ENCODE measurements at places on chromosomes 11 and 22.

DNA sequence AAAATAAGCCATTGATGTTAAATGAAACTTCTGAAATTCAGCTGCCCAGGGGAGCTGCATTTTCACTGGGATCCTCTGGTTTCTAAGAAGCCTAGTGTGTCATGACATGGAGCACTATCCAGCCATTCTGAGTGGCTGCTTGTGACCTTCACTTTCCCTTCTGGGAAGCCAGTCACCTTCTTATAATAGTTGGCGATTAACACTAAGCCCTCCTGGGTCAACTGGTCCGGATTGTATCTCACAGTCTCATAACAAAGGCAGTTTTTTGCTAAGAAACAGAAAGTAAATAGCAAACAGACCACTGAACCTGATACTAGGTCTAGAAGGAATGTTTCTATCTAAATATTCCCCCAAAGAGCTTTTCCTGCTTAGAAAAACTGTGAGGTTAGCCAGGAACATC is 7.9 kb downstream of the CSRP3 start:
- DNase-seq = no peak

GRCh38 chr22:32701034-32701433 is 100.5 kb upstream of the TIMP3 start:
- no peak for DNase-seq

GRCh38 chr11:100991541-100991940 is 138.1 kb downstream of the PGR start:
- DNase-seq = no peak

DNA sequence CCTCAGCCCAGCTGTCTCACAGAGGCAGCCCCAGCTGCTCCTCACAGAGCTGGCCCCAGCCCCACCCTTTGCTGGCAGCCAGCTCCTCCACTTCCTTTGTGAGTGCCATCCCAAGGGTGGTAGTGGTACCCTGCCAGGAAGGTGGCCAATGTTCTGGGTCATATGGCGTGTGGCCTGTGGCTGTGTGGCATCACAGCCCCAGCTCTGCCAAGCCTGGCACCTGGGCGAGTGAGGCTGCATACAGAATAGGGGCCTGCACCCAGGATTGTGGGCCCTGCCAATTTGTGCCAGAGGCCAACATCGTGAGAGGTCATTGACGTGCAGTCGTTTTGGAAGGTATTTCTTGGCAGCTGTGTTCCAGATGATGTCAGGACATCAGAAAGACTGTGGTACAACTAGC is 10.7 kb downstream of the TUB start:
- DNase-seq = no peak

DNA sequence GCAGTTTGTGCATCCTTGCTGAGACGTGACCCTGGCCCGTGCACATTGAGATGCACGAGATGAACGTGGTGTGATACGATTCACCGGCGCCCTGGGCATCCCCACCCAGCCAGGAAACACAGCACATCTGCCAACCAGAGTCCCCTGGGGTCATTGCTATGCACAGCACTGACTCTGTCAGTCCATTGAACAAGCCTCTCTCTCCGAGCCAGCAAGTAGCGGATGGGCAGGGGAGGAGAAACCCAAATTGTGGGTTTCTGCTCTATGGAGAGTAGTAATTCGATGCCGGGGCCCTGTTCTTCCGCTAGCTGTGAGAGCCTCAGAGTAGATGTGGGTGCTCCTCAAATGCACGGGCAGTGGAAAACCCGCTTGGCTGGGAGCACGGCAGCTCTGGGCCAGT is 85.1 kb downstream of the ARHGAP8 start:
- DNase-seq = no peak

DNA sequence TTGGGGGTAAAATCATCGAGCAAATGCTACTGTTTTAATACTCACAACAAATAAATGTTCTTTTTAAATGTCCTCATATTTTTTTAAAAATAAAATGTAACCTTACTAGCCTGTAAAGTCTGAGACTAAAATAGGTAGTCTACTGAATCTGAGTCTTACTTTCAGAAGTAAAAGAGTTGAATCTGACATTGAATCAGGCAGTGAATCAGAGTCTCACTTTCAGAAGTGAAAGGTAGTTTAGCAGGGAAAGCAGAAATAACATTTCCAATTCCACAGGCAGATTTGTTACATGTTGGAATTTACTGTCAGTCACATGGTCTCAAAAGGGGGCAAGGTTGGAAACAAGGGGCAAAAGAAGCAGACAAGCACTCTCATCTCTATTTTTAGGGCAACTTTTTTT is 143.0 kb downstream of the ELP4 start:
- no peak for DNase-seq

DNA sequence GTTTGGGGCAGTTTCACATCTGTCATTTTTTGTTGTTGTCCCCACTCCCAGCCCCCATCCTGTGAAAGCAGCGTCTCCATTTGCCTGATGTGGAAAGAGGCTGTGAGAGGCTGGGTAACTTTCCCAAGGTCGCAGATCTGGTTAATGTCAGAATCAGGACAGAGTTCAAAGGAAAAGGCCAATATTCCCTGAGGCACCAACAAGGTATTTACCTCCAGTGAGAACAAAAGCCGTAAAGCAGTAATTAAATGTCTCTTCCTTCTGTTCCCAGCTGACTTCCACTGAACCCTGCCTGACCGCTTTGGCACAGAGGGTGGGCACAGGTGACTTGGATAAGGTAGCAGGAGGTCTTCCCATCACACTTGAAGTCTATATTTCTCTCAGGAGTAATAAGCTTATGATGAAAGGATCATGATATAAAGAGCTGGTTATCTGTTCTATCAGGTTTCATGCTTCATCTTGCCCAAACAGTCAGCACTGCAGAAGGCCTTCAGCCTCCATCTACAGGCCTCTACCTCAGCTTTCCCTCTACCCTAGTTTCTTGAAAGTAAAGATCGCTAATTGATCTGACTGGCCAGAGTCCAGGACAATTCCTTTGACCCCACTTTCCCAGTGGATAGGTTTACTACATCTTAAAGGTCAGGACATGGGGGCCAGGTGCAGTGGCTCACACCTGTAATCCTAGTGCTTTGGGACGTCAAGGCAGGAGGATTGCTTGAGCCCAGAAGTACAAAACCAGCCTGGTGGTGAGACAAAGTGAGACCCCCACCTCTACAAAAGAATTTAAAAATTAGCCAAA is 9.4 kb downstream of the C11orf91 start:
- no peak for DNase-seq

- no peak for DNase-seq
Observed at GRCh38 chr11:62883673-62884072, 3.0 kb downstream of the SLC3A2 start.

DNA sequence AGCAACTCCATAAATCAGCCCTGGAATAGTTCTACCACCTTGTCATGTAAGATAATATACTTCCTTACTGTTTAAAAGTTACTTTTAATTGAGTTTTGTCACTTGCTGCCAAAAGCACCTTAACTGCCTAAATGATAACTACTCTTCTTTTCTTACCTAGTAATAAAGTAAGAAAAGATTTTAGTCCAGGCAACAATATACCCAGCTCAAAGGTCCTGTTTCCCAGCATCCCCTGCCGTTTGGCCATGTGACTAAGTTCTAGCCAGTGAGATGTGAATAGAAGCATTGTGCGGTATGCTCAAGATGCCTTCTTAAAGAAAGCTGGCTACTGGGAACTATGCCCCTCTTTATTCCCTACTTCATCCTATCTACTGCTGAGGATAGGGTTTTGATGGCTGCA is 39.4 kb upstream of the CCDC34 start:
- no peak for DNase-seq

- no peak for DNase-seq
Observed at GRCh38 chr11:35115688-35116030, 23.3 kb upstream of the CD44 start.

- peak; percentile 91 for DNase-seq
Observed at GRCh38 chr11:117828611-117829368, 4.2 kb upstream of the FXYD2 start.

- DNase-seq = no peak
Observed at GRCh38 chr11:125372088-125372487, 124.0 kb downstream of the FEZ1 start.

DNA sequence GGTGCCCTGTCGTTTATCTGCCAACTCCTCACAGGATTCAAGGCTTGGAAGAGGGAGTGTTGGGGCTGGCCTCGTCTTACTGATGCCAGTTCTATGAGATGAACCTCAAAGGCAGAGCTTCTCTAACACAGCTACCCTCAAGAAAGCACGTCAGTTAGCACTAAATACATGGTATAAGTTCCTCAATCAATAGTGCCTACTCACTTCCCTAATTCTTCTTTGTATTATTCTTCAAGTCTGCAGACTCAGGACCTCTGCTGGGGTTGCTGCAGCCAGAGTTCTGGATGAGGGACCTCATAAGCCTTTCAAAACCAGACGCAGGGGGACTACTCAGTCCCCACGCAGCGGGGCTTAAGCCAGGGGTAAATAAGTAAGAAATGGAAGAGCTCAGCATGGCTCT is 118.3 kb downstream of the VPREB1 start:
- no peak for DNase-seq

DNA sequence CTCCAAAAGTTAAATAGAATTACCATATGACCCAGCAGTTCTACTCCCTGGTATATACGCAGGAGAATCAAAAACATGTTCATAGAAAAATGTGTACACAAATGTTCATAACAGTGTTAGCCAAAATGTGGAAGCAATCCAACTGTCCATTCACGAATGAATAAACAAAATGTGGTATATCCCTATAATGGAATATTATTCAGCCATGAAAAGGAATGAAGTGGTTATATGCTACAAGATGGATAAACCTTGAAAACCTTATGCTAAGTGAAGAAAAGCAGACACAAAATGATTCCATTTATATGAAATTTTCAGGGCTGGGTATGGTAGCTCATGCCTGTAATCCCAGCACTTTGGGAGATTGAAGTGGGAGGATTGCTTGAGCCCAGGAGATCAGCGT is 16.1 kb downstream of the POLD4 start:
- DNase-seq = no peak

GRCh38 chr22:17777005-17777716 is 2.9 kb upstream of the BID start:
- peak; percentile 75 for DNase-seq

DNA sequence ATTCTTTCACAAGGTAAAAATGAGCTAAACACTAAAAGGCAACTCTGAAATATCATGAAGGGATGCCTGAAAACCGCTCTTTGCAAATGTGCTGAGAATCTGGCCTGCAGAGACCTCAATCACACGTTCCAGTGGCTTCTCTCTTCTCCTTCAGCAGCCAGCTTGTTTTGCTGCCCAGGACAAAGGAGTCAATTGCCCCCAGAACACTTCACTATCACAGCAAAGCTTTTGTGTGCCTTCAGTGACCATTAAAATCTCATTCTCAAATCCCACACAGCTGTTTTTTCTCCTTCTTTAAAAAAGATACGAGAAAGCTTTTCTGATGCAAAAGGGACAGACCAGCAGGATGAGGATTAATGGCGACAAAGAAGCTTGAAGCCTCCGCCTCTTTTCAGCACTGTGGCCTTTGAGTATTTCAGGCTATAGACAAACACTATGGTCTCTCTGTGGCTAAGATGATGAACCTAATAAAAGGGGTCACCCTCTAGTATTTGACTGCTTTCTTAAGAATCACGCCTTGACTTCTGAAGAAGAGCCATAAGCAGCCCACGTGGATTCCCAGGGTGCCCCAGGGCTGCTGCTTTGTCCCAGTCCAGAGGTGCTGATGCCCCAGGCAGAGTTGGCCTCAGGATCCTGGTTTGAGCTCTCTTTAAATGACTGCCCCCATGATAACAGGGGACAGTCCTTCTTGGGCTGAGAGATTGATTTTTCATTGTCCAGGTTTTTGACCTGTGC is 33.4 kb upstream of the NRIP3 start:
- no peak for DNase-seq

DNA sequence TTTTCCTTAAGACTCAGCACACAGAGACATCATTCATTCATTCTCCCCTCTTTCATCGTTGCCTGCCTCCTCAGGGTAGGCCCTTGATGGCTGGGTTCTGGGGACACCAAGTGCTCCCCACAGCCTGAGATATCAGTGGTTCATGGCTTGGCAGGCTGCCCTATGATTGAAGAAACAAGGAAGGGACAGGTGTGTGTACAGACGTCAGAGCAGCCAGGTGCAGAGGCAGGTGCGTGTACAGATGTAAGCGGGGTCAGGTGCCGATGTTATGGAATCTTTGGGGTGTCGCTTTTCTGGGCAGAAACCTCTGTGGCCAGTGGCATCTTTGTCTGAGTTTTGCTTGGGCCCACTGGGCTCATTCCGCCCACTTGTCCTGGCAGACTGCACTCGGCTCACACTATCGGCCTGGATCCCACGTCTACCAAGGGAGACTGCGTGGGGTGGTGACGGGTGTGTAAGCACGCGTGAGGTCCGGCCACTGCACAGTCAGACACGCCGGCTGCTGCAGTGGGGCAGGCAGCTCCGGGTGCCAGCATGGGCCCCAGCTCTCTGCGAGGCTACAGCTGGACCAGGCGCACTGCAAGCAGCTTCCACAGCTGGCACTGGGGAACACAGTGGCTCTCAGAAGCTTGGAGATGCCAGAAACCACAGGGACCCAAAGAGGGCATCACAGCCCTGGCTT is 20.9 kb upstream of the KIAA0930 start:
- DNase-seq = no peak

- no peak for DNase-seq
Observed at GRCh38 chr11:130726234-130727037, 189.8 kb downstream of the SNX19 start.

DNA sequence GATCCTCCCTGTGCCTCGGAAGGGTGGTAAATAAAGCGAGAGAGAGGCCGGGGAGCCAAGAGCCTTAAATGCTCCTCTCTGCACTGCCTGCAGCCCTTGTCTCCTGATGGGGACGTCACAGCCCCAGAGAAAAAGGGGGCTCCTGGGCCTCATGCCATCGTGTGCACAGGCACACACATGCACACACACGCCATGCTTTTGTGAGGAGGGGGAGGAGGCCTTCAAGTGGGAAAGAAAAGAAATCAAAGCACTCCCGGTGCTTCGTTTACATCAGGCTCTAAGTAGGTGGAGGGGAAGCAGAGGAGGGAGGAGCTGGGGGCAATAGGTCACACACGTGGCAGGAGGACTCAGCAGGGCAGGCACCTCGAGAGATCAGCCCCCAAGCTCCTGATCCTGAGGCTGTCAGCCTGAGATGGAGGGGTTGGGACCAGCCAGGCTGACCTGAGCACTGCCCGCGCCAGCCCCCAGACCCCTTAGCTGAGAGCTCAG is 68.2 kb upstream of the NECTIN1 start:
- no peak for DNase-seq

GRCh38 chr11:77136784-77137420 is 8.9 kb downstream of the MYO7A start:
- no peak for DNase-seq

DNA sequence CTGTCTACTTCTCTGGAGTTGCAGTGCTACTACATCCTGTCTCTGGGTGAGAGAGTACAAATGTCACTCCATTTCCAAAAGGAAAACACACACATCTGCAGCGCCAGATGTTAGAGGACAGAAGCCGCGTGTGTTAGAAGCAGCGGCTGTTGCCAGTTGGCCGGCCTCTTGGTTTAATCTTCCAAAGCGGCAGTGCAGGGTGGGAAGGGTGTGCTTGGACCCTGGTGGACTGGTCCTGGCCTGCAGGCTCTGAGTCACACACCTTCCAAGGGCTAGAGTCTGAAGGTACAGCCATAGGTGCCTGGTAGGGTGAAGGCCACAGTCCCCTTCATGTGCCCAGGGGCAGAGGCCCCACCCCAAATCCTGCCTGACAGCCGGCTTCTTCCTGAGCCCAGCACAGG is 99.8 kb downstream of the CTTN start:
- DNase-seq = no peak
